ENCODE measurements at places on chromosomes 16 and 17.

DNA sequence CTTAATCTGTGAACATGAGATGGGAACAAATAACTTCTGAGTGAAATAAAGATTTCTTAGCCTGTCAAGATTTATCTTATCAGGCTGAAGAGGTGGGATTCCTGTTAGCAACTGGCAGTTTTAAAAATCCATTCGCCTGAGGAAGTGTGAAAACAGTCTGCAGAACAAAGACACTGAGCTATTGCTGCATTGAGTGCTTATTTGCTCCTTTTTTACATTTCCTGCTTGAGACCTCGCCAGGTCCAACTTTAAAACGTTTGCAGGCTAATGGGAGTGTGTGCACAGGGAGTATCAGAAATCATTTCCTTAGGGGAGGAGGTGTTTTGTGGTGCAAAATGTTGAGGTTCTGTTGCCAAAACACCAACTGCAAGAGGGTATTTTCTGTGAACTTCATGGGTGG, 957.8 kb upstream of the RBFOX1 start:
- no peak for DNase-seq

- no peak for DNase-seq
Measured at GRCh38 chr16:13158427-13158826, 257.0 kb downstream of the SHISA9 start.

DNA sequence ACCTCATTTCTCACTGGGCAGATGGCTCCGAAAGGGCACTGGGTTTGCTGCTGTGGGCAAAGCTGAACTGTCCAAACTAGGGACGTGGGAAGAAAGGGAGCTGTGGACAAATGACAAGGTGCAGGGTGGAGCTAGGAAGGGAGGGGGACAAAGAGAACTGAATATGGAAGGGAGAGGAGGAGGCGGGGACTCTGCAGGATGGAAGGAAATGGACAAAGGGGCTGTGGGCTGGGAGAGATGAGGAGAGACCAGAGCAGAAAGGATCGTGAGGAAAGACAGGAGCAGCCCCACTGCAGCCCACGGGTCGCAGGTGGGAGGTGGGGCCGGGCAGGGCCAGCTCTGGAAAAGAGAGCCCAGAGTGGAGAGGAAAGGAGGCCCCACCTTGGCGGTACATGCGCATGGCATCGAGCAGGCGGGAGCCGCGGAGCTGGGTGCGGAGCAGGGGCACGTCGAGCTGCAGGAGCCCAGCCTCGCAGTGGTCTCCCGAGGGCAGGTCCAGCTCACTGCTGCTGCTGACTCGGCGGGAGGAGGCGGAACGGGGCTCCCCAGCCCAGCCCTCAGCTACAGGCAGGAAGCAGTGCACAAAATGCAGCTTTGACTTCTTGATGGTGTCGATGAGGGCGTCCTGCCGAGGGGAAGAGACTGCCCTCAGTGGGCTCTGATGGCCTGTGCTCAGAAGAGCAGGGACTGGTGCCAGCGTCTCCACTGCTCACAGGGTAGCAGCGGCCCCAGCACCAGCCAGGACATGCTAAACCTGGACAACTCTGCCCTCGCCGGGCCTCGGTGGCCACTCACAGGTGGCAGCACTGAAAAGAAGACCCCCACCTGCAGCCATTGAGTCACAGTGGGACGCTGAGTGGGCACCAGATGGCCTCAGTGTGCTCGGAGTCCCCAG, 66.8 kb downstream of the PIPOX start:
- DNase-seq: no peak

- DNase-seq: no peak
Measured at GRCh38 chr16:19771796-19772195, 53.7 kb downstream of the IQCK start.

GRCh38 chr16:29747947-29748759, 2.4 kb upstream of the C16orf54 start:
- no peak for DNase-seq

- DNase-seq: no peak
Measured at GRCh38 chr17:75019710-75020109, 7.2 kb downstream of the MRPL58 start.

GRCh38 chr17:68399638-68400403, 57.5 kb downstream of the WIPI1 start:
- peak; percentile 61 for DNase-seq

GRCh38 chr16:56225017-56225742, 33.9 kb downstream of the GNAO1 start:
- no peak for DNase-seq

- no peak for DNase-seq
Measured at GRCh38 chr16:56414366-56414765, 11.0 kb downstream of the AMFR start.

DNA sequence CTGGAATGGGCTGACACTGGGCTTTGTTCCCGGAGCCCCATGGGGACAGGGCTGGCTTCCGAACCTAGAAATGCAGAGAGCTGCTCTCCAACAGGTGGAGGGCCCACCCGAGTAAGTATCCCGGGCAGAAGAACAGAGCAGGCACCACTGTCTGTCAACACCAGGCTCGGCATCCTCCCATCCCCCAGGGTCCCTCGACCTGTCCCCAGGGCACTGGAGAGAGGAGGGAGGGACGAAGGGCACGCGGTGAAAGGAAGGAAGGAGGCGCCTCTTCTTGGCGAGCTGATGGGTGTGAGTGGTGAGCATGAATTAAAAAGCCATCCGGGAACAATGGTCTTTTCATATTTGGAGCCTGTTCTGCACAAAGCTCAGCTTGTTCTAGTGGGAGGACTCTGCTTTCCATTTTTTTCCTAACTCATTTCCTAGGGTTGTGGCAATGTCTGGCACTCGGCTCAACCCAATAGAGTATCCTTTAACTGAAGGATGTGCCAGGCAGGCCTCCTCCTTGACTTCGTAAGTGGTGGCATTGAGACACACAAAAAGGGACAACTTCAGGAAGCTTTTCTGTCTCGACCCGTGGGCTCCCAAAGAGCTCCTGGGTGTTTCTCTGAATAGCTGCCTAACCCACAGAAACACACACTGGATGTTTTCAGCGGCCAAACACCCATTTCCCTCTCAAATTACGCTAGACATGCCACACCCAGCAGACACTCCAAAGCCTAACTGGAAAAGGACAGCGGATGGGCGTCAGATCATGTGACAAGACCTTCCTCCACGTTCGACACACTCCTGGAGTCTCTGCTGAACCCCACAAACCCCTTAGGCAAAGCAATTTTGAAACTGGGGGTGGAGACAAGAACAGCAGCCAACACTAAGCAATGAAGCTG, 47.7 kb downstream of the ZFHX3 start:
- peak; percentile 35 for DNase-seq

DNA sequence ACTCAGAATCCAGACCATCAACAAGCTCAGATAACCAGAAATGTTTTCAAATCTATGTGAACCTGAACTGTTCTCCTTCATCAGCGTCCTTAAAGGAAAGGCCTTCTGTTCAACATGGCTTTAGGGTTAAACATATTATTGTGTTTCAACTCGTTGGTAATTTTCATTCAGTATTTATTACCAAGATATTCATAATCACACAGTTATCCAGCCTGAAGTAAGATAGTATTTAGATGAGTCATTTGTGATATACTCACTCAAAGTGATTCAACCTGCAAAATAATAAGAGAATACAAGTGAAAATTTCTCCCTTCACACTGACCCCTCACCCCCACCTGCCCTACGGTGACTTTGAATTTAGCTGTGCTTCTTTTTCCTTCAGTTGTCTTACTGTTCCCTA, 3.0 kb downstream of the CYLD start:
- DNase-seq: no peak

- DNase-seq: no peak
Measured at GRCh38 chr16:85882181-85882810, 16.7 kb upstream of the IRF8 start.

- DNase-seq: no peak
Measured at GRCh38 chr17:64331931-64332493, 58.6 kb downstream of the PECAM1 start.

GRCh38 chr17:65173284-65173793, 36.2 kb downstream of the RGS9 start:
- DNase-seq: peak; percentile 60

GRCh38 chr16:9008601-9009260, 45.0 kb upstream of the USP7 start:
- peak; percentile 69 for DNase-seq

DNA sequence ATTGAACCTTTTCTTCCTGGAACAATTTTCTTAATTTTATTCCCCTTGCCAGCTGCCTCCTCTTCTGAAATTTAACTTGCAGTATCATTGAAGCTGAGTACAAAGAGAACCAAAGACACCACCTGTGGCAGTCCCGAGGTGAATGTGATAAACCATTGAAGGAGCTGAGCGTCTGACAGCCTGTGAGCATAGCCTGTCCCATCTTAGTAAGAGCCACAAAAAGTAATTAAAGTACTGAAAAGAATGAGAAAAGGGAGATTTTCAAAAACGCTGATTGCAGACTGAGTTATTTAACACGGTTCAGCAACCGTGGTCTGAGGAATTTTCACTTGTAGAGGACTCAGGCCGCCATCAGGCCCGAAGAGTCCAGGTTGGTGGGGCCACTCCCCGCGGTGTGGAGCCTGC, 27.2 kb upstream of the ST6GALNAC1 start:
- no peak for DNase-seq

GRCh38 chr16:53892155-53892554, 188.2 kb downstream of the FTO start:
- peak; percentile 92 for DNase-seq

- DNase-seq: no peak
Measured at GRCh38 chr17:45790296-45790922, 6.3 kb downstream of the CRHR1 start.

DNA sequence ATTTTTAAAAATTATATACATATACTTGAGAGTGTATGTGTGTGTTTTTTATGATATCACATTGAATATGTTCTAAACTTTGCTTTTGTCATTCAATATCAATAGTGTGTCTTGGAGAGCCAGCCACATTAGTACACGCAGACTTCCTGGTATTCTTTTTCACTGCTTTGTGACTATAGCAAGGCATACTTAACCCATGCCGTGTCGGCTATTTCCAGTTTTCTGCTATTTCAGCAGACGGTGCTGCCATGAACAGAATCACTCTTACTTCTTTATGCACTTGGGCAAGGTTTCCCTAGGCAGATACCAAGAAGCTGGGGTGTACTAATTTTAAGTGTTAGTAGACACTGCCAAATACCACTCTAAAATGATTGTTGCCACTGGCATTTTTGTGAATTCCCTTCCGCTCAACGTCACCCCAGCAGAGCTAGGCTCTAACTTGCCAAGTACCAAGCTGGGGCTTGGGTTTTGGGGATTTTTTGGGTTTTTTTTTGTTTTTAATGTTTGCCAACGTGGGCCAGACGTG, 134.9 kb downstream of the SOCS1 start:
- no peak for DNase-seq

GRCh38 chr16:11128211-11129141, 127.5 kb downstream of the SOCS1 start:
- DNase-seq: peak; percentile 69

DNA sequence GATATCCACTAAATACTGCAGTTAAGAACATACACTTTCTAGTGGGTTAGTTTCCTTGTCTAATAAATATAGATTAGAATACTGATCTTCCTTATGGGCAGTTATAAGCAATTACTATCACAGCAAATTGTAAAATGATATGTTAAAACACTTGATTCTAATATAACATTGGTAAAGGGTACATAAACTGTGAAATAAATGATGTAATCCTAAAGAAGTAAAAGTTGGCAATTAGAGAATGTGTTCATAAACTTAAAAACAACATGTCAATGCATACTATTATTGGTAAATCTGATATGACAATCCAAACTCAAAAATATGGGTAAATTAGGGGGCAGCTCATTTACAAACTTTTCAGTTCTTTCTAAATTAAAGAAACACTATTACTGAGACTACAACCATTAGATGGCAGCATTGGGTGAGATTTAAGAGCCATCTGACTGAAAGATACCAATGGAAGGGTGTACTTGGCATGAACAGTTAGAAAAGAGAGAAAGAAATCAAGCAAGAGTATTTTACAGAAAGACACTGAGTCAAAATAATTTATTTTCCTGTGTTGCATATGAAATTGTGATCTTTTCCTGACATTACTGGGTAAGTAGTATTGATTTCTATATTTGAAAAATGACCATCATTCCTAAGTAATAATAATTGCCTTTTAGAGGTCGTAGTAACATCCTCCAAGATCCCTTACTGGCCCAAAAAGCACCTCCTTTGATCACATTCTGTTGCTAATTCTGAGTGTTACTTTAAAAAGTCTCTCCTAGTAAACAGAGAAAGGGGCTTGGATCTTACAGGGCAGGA, 119.6 kb downstream of the SPAG9 start:
- DNase-seq: peak; percentile 75

DNA sequence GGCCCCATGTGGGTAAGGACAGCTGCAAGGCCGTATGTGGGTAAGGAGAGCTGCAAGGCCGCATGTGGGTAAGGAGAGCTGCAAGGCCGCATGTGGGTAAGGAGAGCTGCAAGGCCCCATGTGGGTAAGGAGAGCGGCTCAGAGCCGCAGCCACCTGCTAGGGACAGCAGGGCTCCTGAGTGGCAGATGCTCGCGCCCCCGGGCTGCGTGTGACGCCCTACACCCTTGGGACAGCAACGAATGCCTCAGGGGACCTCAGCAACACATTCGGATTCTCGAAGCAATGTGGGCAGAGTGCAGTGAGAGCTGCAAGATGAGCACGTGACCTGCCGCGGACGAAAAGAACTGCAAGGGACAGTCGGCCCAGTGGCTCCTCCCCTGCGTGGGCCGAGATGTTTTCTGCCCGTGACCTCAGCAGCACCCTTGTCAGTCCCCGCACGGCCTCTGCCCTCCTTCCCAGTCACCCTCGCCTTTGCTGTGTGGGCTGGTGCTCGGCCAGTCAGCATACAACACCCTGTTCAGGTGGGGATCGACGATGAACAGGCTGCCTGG, 9.6 kb upstream of the SLC38A8 start:
- no peak for DNase-seq

GRCh38 chr16:85917959-85918358, 19.0 kb downstream of the IRF8 start:
- no peak for DNase-seq

- DNase-seq: peak; percentile 46
Measured at GRCh38 chr17:31136319-31136718, 41.5 kb downstream of the NF1 start.

DNA sequence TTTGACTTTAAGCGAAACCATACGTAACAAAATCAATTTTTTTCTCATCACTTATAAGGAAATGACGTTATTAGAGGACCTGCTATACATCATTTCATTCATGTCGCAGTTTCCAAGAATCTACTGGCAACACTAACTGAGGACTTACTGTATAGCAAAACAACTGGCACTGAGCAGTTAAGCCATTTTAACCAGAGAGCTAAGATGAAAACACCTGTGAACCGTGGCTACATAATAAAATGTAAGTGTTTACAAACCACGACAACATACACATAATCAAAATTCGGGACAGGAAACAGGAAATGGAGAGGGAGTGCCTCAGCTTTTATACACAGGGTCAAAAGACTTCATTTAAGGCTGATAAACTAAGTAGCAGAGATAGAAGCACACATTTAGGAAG, 29.5 kb downstream of the METTL16 start:
- DNase-seq: no peak

DNA sequence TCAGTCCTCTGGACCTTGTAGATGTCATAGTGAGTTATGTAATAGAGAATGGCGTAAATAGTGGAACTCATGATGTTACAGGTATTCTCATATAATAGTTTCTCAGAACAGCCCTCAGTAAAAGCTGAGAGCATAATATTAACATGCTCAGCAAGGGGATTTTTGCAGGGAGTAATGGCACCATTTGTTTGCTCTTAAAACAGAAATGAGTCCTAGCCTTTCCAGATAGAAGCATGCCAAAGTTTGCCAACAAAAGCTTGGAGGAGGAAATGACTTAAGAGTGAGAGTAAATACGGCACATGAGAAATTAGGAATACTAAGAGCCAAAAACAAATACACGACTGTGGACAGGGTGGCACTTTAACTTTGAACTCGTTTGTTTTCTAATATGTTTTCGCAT, 198.4 kb downstream of the ANKFN1 start:
- DNase-seq: no peak

All from fibroblast of upper back skin (primary cell).